CD4-positive, alpha-beta T cell treated with Interleukin-6 at 100 ng/mL for 8 hours (primary cell): ENCODE measurements at places on chromosomes 4 and X.

DNA sequence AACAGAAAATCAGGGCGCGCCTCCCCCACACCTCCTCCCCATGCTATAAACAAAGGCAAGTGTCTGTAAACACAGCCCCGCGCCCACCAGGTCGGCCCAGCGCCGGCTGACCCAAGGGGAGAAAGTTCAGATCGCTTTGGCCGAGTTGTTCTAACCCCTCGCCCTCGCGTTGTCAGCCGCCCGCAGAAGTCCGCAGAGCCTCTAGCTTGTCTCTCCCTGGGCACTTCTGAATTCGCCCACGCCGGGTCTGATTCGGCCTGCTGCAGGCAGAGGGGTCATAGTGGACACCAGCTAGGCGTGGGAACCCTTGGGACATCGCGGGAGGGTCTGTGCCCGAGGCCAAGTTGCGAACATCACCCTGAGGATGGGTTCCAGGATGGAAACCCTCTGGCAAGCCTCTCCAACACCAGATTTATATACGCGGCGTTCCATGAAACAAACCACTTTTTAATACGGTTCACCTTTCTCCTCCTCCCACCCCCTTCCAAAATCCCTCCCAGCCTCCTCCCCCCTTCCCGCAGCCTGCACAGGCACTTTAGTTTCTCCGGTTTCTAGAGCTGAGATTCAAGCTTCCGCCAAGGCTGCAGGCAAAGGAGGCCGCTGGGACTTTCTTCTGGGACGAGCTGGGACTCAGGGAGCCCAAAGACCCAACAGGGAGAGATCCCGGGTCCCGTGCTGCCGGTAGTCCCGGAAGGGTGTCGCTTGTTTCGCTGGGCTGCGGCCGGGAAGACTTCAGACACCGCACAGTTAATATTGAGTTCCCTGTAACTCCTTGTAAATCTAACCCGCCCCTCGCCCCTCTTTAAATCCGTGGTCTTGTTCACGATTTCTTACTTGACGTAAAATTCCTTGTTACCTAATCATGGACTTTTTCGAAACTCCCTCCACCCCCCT, 4.7 kb downstream of the HAND2 start:
- DNase-seq = no peak

GRCh38 chrX:134658002-134658759, at the start of gene PLAC1:
Gene PLAC1, minus strand, starts transcription at chrX:134658471. Its CDS starts 91,789 bp downstream, at chrX:134566682.
- no peak for DNase-seq

GRCh38 chrX:16312761-16313623, 145.7 kb downstream of the MAGEB17 start:
- no peak for DNase-seq

DNA sequence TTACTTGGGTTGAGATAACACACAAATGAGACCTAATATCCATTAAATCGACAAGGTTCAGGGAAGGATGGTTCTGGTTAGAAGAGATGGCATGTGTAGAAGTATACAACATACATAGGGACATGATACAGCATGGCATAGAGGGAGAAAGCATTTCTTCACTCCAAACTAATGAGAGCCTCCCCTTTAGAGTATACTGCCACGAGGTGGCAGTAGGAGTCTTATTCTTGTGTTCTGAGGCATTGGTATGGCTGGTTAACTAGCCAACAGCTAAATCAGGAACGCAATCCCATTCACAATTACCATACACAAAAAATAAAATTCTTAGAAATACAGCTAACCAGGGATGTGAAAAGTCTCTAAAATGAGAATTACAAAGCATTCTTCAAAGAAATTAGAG, 29.1 kb upstream of the TRO start:
- peak; percentile 38 for DNase-seq

DNA sequence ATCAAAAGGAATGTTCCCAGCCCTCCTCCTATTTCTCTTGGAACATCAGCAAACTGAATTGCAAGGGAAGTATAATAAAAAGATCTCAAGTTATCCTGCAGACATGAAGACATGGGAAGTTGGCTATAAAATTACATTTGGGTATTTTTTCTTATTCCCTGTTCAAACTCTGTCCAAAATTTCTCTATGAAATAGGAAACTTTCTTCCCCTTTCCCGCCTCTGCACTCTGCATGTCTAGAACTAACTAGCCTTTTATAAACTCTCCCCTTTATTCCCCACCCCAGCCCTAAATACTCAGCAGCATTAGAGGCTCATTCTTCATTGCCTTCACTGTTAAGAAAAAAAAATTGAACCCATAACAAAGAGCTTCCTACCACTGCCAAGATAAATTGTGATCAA, 126.7 kb upstream of the EDNRA start:
- DNase-seq = no peak
